Activated CD4-positive, alpha-beta T cell treated with anti-CD3 and anti-CD28 coated beads, Interleukin-2, amount 10 ng/mL, durations not matched to agents 7 days and 5 days (primary cell): ENCODE measurements at places on chromosomes 1 and 21.

DNA sequence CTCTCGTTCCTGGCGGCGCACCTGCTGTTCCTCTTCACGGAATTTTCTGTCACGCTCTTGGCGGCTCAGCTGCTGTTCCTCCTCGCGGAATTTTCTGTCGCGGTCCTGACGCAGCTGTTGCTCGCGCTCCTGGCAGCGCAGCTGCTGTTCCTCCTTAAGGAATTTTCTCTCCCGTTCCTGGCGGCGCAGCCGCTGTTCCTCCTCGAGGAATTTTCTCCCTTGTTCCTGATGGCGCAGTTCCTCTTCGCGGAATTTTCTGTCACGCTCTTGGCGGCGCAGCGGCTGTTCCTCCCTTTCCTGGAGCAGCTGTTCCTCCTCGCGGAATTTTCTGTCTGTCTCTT lies 6.4 kb downstream of the TCHH start:
- no peak for DNase-seq

DNA sequence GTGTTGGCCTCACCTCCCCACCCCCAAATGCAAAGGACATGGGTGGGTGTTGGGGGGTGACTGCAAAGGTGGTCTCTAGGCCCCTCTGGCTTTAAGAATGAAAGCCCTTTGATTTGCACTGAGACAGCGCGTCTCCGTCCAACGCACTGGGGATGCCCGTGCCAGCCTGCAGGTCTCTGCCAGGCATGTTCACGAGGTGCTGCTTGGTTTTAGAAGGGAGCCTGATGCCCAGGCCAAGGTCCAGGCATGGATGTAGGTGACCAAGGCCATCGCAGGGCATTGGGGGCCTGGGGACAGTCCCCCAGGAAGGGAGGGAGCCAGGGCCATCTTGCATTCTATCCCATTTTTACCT lies 363.6 kb upstream of the VAMP3 start:
- DNase-seq, result no peak

GRCh38 chr1:89673251-89673650 lies 40.3 kb downstream of the LRRC8C start:
- DNase-seq, result no peak

- no peak for DNase-seq
Observed at GRCh38 chr1:227300682-227301081, 17.6 kb downstream of the CDC42BPA start.

DNA sequence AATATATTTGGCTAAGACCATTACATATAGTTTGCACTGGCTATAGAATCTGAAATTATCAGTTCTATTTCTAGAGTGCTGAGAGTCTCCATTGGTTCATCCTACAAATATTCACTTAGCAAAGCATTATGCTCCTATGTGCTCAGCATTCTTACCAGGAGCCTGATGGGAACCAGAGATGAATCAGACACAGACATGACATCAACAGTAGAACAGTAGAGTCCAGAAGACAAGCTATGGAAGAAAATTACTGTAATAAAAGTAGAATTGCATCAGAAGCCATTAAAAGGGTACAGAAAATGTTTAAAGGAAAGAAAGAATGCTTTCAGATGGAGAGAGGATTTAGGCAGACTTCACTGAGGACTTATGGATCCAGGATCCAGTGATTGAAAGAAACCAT lies 271.7 kb upstream of the SNX7 start:
- no peak for DNase-seq

DNA sequence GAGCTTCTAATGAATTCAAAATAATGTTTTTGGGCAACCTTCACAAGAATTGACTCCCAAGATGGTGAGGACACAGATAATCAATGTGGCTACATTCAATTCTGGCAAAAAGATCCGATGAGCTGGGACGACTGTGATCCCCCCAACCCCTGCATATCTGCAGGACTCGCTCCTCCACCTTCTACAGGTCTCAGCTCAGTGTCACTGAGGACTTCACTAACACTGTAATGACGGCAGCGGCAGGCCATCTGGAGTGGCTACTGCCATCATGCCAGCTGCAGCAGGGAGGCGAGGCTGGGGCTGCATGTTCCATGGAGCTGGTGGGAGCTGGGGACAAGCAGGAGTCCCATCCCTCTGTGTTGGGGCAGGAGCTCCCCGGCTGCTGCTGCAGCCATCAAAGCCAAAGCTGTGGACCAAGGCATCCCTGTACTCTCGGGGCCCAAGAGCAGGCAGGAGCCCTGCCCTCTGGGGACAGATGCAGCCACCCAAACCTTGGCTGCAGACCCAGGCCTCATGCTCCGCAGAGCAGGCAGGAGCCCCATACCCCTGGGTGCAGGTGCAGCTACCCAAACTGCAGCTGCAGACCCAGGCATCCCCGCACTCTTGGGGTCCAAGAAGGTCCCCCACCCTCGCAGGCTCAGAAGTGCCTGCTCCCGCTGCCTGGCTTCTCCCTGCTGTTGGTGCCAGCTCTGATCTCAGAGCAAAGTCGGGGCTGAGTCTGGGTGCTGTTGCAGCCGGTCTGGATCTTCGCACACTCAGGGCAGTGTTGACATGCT lies 12.2 kb upstream of the DHRS3 start:
- no peak for DNase-seq

GRCh38 chr1:87329526-87330056 lies 911 bp downstream of the LMO4 start:
- DNase-seq, result no peak

GRCh38 chr1:207883104-207883651 lies 27.7 kb downstream of the CD34 start:
- DNase-seq, result peak; percentile 35

- DNase-seq, result no peak
Observed at GRCh38 chr1:2925918-2926317, 95.3 kb upstream of the ACTRT2 start.

- no peak for DNase-seq
Observed at GRCh38 chr1:15188130-15188524, 34.6 kb downstream of the TMEM51 start.

DNA sequence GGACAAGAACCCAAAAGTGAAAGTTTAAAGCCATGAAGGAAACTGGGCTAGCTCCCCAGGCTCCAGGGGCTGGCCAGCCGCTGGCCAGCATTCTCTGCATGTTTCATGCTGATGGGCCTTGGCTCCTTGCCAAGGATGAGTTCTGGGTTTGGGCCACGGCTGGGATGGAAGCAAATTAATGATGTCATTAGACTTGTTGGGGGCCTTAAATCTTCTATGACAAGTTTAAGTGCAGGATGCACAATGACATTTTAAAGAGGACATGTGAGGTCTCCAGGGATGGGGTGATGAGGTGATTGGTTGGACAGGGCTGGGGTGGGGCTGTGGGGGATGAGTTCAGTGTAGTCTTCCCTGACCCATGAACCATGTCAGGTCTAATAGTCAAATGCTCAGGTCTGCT lies 199.6 kb downstream of the TRABD2B start:
- DNase-seq, result no peak

DNA sequence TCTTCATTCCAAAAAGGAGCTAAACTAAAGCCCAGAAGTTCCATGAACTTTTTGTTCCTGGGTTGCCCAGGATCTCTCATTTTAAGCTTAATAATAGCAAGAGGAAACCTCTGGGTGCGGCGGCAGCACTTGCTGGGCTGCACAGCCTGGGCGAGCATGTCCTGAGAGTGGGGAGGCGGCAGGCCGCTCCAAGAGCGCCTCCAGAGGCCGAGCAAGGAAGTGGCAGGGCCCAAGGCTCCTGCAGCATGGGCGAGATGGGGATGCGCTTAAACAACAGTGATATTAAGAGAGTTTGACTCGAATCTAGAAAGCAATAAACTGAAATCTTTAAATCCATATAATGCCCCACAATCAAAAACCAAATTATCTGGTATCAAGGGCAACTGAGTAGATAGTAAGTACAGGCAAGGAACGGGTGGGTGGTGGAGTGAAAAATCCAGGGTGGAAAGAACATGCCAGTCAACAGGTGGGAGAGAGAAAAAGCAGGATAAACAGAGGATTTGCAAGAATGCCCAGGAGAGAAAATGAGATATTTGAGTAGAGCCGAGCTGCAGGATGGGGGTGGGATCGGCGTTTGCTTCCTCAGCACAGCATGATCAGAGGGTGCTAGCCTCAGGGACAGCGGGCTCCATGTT lies 14.1 kb upstream of the TNR start:
- DNase-seq, result no peak

DNA sequence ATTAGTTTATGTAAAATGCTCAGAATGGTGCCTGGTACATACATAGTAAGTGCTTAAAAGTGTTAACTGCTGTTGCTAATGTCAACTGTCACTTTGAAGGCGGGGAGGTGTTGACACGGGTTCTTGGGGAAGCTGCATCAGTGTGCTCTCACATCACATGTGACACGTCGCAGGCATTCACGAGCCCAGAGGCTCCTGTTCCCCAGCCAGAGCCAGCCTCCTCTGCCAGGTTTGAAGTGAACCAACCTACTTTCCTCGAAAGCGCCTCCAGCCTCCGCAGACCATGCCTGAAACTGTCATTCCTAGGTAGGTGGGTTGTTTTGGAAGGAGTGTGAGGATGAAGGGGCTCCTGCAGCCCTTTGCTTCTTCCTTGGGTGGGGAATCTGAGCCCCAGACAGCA lies 13.8 kb downstream of the GALNT2 start:
- DNase-seq, result no peak

DNA sequence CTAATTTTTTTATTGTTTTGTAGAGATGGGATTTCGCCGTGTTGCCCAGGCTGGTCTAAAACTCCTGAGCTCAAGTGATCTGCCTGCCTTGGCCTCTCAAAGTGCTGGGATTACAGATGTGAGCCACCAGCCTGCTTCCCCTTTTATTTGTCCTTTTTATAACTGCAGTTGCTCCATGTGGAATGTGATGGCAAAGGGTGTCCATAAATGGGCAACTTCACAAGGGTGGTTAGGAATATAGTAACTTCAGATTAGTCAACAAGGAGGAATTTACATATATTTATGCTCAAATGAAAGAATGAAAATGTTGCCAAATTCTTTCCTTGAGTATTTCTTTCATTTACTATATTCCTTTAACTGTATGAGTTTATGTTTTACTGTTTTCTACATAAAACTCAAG lies 182.9 kb downstream of the BACH1 start:
- no peak for DNase-seq

- DNase-seq, result peak; percentile 79
Observed at GRCh38 chr1:34742667-34743270, 12.1 kb upstream of the GJB5 start.

DNA sequence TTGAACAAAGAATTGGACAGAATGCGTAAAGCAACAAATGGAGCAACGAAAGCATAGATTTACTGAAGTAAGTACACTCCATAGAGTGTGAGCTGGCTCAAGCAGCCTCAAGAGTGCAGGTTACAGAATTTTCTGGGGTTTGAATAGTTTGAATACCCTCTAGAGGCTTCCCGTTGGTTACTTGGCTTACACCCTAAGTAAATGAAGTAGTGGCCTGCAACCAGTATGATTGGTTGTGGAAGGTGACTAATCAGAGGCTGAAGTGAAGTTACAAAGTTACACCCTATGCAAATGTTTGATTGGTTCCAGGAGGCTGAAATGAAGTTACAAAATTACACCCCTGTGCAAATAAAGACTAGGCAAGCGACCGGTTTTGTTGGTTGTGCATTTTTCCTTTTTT lies 10.9 kb downstream of the TCEANC2 start:
- no peak for DNase-seq

DNA sequence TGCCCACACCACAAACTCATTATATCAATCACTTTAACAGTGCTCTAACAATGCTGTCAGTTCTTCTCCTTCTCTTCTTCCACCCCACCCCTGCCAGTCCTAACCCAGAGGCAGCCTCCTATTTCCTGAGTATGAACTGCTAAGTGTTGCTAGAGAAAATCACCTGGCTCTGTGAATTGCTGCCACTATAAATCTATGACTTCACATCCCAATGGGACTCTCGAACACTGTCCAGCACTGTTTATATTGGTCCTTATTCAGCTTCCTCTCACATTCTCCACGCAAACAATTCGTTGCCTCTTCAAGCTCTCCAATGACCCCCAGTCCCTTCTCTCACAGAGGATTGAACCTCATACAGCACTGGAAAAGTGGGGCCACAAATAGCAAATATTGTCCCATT lies 27.0 kb upstream of the USH2A start:
- DNase-seq, result no peak

GRCh38 chr1:203818399-203818798 lies 23.0 kb downstream of the ZBED6 start:
- no peak for DNase-seq

DNA sequence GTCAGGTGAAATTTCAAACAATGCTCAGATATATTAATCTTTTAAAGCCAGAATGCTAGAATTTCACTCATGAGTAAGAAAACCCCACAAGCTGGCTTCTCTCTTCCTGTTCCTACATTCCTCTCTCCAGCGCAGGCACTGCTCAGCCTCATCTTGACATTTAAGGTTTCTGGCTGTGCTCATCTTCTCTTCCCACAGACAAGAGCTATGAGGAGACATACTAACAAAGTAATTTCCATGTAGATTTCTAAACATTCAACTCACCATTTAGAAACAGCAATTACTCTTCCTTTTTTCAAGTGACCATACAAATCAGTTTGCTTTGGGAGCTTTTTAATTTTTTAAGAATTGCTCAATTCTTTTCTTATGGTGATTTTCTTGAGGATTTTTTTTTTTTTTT lies 7.8 kb upstream of the LRRC8D start:
- DNase-seq, result no peak

DNA sequence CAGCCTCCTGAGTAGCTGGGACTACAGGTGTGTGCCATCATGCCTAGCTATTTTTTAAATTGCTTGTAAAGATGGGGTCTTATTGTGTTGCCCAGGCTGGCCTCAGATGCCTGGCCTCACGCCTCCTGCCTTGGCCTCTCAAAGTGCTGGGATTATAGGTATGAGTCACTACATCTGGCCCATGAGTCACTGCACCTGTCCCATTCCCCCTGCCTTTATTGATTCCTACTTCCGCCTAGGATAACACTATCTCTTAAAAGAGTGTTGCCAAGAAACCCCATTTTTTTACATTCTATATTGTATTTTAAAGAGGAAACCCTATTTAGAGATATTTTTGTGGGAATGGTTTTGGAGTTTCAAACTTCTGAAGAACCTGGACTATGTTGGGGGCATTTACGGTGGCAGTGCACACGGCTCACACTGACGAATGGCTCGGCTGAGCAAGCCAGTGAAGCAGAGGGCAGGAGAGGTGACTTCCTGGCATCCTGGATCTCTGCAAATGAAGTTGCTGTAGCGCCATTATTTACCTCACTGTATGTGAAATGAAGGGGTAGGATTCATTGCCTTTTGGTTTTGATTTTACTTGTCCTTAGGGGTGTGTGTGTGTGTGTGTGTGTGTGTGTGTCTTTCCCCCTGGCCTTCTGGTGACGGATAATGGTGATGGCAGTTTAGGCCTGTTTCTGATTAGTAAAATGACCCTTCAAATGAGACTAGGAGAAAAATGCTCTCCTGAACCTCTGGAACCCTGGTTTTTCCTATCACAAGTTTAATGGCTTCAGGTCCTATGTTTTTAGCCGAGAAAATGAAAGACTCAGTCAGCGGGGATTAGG lies 22.5 kb downstream of the KIF26B start:
- no peak for DNase-seq

DNA sequence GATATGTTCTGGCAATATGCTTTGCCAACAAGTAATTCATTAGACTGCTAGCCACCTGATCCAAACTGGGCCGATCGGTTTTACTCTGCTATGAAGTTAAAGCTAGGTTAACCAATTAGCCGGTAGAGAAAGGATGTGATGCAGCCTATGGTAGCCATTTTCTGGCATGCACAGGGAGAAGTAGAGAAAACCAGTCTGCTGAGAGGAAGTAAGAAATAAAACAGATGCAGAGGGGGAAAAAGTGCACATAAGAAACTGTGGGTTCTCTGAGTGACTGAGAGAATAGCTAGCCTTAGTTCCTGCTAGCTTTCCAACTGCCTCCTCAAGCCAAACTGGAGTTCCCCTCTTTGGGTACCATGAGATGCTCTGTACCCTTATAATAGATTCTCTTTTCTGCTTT lies 52.8 kb downstream of the ARID4B start:
- peak; percentile 29 for DNase-seq
